ENCODE measurements at places on chromosomes 3 and 15.

DNA sequence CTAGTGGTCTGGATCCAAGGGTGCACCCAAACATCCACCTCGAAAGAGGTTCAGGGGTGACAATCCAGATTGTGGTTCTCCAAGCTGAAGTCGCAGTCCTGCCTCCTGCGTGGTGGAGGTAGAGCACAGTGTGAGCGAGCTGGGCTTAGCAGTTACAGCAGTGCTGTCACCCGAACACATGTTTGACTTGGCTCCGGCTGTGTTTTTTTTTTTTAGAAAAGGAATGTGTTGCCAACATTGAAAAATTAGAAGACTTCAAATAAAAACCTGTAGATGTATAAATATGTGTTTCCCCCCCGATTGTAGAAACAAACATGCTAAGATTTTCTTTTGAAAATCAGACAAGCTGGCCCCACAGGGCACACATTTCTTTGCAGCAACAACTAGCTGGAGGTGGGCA lies 530.8 kb downstream of the SHQ1 start:
- no peak for DNase-seq

DNA sequence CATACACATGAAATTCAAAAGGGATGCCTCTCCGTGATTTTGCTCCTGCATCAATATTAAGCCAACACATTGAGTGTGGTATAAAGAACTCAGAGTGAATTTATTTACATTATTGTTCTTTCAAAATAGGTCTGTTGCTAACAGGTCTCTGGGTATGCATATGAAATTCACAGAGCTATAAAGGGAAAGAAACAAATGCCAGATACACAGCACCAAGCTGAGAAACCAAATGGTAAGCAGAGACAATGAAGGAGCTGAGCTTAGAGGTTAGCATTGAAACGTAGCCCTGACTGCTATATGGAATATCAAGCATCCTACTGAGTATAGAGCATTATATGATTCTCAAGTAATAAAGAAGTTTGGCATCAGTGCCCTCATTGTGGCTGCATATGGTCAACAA lies 712.9 kb downstream of the NSUN3 start:
- no peak for DNase-seq

DNA sequence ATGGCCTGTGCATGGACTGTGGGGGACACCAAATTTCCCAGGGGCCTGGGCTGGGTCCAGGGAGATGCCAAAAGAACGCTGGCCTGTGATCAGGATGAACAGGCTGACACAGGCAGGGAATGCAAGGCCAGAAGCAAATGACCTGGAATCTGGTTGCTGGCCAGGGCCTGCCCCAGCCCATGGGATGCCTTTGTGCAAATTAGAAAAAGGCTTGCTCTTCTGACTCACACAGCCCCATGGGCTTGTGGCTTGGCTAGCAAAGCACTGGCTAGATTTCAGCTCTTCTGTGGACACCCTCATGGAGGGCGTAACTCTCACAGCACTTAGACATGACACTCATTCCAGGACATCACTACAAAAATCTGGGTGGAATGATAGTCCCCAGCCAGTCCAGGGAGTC lies 356.0 kb downstream of the SHQ1 start:
- no peak for DNase-seq

DNA sequence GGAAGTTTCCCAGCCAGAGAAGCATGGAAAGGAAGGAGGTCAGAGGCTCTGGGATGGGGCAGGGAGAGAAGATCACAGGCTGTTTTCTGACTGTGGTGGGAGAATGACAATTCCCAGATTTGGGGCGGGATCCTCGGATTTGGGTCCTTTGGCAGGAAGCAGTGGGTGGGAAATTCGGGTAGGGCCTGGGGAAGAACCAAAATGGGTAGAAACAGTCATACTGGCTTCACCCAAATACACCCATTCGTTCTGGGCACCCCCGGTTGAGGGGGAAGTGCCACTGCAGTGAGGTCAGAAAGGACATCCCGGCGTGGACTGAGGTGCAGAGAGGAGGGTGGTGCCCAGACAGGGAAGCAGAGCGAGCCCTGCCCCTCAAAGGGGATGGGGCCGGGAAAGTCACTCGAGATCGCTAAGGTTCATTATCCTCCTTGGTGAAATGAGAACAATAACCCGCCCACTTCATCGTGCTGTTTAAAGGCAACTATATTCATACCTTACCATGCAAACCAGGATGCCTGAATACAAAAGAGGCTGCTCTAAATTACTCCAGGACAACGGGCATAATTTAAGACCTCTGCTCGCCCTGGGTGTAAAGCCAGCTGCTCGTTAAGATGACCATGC lies 28.8 kb downstream of the TNK2 start:
- no peak for DNase-seq

- DNase-seq: no peak
These were observed 210.7 kb downstream of the SSR3 start for GRCh38 chr3:156344215-156344614.

GRCh38 chr3:29331456-29332194 lies 50.8 kb downstream of the RBMS3 start:
- DNase-seq: no peak

GRCh38 chr15:56892659-56893363 lies 25.6 kb upstream of the TCF12 start:
- DNase-seq: no peak

GRCh38 chr3:190585805-190586630 lies 72.1 kb downstream of the IL1RAP start:
- DNase-seq: peak; percentile 44

DNA sequence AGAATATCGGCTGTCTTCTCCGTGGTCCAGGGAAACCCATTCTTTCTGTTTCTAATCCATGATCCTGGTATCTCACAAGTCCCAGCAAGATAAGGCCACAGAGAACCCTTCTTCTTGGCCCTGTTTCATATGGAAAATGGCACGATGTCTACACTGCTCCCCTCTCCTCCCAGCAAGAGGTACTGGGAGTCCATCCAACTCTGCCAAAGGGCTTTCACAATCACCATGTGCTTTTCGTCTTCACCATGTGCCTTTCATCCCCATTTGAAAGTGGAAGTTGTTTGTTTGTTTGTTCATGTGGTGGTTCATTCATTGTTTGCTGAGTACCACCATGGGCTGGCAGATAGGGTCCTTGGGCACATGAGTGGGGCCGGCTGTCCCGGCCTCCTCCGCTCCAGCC lies 5.5 kb downstream of the ITIH3 start:
- DNase-seq: no peak

- DNase-seq: no peak
These were observed 531.3 kb downstream of the MAGI1 start for GRCh38 chr3:65507437-65507836.

- no peak for DNase-seq
These were observed 324.3 kb downstream of the CHST2 start for GRCh38 chr3:143443851-143444331.

GRCh38 chr3:20245781-20246180 lies 59.8 kb upstream of the SGO1 start:
- DNase-seq: no peak

- DNase-seq: no peak
These were observed 121.1 kb downstream of the ADAM10 start for GRCh38 chr15:58628206-58628947.

DNA sequence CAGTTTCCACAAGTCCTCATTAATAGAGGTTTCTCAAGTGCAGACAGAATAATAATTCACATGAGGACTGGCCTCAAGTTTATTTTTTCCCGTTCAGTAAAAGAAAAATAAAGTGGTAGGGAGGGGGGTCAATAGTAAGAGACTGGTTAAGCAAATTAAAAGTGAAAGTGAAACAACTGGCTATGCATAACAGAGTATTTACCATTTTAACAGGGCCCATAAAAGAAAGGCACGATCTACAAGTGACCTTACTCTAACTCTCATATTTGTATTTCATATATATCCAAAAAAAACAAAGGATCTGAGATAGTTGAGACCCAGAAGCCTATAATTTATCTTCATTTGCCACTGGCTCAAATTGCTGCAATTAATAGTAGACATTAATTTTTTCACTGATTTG lies 686.3 kb downstream of the NTRK3 start:
- no peak for DNase-seq

DNA sequence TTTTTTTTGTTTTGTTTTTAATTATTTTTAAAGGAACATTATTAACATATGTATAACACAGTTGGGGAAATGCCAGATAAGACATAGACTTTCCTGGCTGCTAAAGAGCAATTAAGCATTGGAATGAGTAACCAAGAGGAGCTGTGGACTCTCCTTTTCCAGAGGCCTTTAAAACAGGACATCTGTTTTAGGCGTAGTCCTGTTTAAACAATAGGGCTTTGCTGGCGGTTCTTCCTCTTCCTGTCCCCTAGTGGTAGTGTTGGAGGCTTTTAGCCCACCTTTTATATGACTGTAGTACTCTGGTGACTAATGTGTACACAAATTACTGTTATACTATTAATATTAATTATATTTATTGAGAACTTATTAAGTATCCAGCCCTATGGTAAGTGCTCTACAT lies 81.9 kb downstream of the PPARG start:
- DNase-seq: no peak

DNA sequence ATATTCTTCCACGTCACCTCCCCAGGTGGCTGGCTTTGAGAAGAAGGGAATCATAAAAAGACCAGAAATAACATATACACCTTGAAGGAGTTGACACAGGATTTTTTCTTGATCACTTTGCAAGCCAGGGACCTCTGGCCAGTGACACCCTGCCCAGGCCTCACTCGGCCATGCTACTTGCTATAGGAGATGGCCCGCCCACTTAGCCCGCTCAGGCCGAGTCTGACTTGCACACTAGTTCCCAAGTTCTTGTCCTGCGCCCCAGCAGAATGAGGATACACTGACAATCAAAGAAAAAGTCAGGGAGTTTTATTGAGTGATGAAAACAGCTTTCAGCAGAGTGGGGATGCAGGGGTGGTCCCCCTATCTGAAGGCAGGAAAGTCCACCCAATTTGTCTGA lies 1046.1 kb upstream of the CFAP20DC start:
- no peak for DNase-seq

DNA sequence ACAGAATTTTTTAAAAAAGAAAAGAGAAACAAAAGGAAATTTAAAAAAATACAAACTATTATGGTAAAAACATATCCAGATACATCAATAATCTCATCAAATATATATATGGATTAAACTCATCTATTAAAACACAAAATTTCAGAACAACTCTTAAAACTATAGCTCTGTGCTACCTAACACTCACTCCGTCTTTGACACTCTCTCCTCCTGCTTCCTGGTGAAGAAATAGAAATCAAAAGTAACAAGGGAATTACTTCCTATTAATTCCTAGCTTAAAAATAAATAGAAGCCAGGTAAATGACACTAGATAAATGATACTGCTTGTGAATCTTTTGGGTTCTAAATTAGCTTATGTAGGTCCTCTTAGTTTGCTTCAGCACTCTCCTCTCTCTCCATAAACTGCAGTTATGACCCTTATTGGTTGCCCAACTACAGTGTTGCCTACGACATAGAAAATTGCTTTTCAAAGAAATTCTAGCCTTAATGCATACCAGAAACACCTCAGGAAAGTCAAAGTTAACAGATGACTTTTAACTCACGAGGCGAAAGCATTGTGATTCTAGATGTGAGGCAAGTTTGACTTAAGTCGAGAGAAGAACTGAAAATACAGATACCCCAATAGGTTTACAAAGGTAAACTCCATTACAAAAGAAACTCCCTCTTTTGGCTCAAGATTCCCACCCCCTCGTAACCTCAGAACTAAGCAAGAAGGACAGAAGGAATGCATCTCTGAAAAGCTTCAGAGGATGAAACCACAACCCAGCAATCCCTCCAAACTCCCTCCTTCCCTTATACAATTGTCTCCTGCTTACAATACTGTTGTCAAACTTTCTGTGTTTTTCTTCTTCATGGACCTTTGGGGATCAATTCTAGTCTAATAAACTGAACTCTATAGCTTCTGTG lies 394.7 kb downstream of the FGF12 start:
- no peak for DNase-seq

DNA sequence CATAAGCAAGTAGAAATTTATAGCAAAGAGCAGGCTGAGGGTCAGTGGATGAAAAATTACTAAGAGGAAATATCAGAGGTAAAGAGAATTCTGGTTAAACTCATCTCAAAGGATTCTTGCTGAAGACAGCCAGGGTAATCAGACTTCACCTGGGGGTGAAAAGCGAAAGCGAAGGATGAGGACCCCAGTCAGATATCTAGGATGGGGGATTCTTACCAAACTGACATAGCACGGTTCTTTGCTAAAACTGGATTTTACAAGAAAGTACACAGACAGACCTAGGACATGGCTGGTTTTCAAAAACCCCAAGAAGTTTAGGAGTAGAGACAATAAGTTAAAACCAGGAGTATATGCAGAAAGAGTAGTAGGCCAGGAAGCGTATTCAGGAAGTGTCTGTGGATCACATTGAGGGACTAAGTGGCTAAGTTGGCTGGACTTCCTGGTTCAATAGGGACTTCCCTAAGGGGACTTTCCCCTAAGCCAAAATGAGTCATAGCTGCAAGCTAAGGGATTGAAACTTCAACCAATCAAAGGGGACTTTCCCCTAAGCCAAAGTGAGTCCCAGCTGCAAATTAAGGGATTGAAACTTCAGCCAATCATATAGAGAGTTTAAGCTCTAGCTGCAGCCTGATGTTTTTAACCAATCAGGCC lies 2.4 kb upstream of the CFAP91 start:
- DNase-seq: no peak

GRCh38 chr15:68640791-68641331 lies 62.1 kb downstream of the CORO2B start:
- DNase-seq: no peak

- DNase-seq: no peak
These were observed 42.9 kb upstream of the FRMD4B start for GRCh38 chr3:69428657-69429255.

DNA sequence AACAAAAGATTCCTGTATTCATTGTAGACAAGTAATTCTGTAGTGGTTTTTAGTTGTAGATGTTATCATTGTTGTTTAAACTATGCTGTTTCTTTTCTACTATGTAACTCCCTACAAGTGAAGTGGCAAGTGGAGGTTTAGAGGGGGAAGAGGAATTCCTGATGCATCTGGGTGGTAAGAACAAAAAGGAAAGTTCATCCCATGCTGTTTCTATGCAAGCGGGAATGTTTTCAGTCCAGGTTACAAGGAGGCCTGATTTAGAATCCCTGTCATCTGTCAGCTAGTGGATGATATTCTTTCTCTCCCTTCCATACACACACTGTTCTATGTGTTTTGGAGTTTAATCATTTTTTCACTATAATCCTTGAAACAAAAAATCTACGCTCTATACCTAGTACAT lies 67.4 kb downstream of the IMPG2 start:
- DNase-seq: no peak

- DNase-seq: no peak
These were observed 8.1 kb downstream of the SPATA12 start for GRCh38 chr3:57068437-57069089.

GRCh38 chr3:84637272-84637671 lies 321.5 kb upstream of the CADM2 start:
- DNase-seq: no peak

- DNase-seq: no peak
These were observed 353.6 kb downstream of the NTRK3 start for GRCh38 chr15:87902772-87903426.

DNA sequence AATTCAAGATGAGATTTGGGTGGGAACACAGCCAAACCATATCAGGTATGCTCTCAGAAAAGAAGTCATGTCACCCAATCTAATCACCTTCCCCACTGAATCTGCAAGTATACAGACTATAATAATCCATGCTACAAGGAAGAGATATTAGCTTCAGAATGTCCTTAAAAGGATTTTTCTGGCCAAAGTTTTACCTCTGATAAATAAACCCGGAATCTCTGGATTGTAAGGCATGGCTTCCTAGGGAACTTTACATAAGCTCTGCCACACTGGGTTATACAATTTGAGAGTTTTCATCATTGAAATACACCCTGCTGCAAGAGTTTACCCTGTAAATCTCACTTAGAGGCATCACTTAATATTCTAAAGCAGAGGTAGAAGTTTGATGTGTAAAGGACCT lies 330.5 kb upstream of the KCNMB2 start:
- DNase-seq: no peak

GRCh38 chr3:160953686-160954085 lies 151.5 kb downstream of the B3GALNT1 start:
- no peak for DNase-seq

Measured in activated T-cell treated with anti-CD3 and anti-CD28 coated beads for 48 hours (primary cell).